ENCODE measurements at places on chromosomes 2 and 18. TPM values are rescaled to one million over a fixed set of nuclear protein-coding genes. Genes with fewer than 3 reads are reported as not detected.

Gene PLEKHH2
- 0.43 TPM for total RNA-seq

Gene CRYBA2
- not detected for total RNA-seq

Gene CCDC68
- not detected for total RNA-seq

Gene GALNT13
- 0.32 TPM for total RNA-seq

DNA sequence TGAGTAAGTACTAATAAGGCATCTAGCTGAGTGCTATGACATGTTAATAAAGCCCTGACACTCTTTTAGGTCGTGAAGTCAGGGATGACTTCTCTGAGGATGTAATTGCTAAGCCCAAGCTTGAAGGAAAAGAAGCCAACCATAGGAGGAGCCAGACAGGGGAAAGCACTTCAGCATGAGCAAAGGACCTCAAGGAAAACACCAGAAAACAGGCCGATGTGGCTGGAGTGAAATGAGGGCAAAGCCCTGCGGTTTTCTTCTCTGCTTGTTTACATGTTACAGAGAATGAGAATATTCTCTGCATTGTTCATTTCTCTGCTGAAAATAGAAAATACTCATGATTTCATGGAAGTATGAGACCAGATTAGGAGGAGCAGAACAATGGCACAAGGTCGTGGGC, 112.5 kb upstream of the ARHGAP28 start:
- no peak for DNase-seq

DNA sequence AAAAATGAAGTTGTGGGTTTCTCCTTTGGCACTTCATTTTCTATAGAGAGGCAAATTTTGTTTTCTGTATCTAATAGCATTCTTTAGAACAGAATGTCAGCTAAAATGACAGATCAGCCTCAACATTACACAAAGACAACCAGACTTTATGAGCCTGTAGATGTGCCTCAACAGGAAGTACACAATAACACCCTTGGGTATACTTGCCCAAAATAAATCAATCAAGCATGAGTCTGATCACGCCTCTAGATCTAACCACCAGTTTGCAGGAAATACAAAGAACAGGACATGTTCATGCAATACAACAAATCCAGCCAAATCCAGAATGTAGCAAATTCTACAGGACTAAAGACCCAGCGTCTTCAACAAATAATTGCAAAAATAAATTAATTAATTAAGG, 11.2 kb upstream of the DAPL1 start:
- no peak for DNase-seq

DNA sequence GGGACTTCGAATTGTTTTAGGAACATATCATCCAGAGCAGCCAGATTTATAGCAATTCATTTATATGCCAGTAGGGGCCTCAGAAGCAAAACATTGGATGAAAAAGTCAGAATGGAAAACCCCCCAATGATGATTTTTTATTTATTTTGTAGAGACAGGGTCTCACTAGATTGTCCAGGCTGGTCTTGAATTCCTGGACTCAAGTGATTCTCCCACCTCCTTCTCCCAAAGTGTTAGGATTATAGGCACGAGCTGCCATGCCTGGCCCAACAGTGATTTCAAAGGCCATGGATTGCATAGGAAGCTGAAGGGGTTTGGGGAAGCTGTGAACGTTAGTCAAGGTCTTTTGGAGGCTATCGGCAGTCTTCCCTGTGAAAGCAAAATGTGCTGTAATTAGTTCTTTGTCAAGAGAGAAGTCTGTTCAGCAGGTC, 21.9 kb upstream of the MCFD2 start:
- DNase-seq, result no peak

- no peak for DNase-seq
These were observed 234.8 kb downstream of the CYRIA start for GRCh38 chr2:16430846-16431245.

DNA sequence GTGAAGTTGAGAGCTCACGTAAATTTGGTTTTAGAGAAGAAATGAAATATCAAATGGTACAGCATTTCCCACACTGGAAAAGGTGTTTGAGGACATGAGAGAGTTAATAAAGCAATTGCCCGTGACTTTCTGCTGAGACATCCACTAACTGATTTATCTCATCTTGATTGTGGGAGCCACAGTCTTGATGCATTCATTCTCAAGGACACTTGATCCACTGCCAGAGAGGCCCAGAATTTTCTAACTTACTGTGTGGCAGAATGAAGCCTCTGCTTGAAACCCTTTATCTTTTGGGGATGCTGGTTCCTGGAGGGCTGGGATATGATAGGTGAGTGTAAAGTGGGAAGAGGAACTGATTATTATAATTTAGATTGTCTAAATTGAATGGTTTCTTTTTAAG, at the start of gene CPO:
TSS of gene CPO (plus strand) at position 179 of the 400 bp plus-strand sequence. CDS start at position 261, 82 bp downstream.
- DNase-seq, result no peak

- no peak for DNase-seq
These were observed 17.3 kb downstream of the EN1 start for GRCh38 chr2:118830118-118830517.

GRCh38 chr2:224158061-224158460, 119.0 kb upstream of the SERPINE2 start:
- DNase-seq, result no peak

DNA sequence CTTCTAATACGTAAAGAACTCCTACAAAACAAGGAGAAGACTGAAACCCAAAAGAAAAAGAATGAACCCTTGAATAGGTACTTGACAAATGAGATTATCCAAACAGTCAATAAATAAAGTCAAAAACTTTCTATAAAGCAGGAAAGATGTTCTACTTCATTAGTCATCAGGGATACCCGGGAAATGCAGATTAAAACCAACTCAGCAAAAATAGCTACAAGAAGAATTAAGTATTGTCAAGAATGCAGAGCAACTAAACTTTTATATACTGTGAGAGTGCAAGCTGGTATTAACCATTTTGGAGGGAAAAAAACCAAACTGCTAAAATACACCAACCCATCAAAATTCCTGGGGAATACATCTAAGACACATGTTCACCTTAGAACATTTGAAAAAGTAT, 10.4 kb downstream of the TXNL1 start:
- no peak for DNase-seq

- DNase-seq, result peak; percentile 91
These were observed 16.2 kb upstream of the CXCR4 start for GRCh38 chr2:136134126-136134525.

Data from activated CD8-positive, alpha-beta T cell treated with anti-CD3 and anti-CD28 coated beads for 36 hours (primary cell).